Stimulated activated CD4-positive, alpha-beta T cell treated with anti-CD3 and anti-CD28 coated beads, Interleukin-1b, Interleukin-23, amount 100 ng/mL, for 1 hour (primary cell): ENCODE measurements at places on chromosomes 11 and 22.

GRCh38 chr11:34358258-34358727 lies 483 bp upstream of the ABTB2 start:
- DNase-seq: no peak

DNA sequence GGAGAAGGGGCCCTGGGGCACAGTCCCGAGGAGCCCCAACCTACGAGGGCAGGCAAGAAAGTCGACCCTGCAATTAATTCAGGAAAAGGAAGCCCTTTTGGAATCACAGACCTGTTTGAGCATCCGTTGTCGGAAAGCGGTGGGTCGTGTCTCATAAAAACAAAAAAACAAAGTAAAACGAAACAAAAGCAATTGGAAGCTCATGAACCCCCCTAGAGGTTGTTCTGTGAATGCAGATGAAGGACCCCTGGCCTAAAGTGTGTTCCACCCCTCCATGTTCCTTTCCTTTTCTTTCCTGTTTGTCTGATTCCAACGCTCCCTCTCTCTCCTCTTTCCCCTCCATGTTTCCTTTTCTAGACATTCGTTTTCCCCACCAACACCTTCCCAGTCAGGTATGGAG lies 203.7 kb downstream of the GRIK4 start:
- no peak for DNase-seq

GRCh38 chr22:44620129-44620840 lies 81.7 kb upstream of the PRR5 start:
- peak; percentile 59 for DNase-seq

DNA sequence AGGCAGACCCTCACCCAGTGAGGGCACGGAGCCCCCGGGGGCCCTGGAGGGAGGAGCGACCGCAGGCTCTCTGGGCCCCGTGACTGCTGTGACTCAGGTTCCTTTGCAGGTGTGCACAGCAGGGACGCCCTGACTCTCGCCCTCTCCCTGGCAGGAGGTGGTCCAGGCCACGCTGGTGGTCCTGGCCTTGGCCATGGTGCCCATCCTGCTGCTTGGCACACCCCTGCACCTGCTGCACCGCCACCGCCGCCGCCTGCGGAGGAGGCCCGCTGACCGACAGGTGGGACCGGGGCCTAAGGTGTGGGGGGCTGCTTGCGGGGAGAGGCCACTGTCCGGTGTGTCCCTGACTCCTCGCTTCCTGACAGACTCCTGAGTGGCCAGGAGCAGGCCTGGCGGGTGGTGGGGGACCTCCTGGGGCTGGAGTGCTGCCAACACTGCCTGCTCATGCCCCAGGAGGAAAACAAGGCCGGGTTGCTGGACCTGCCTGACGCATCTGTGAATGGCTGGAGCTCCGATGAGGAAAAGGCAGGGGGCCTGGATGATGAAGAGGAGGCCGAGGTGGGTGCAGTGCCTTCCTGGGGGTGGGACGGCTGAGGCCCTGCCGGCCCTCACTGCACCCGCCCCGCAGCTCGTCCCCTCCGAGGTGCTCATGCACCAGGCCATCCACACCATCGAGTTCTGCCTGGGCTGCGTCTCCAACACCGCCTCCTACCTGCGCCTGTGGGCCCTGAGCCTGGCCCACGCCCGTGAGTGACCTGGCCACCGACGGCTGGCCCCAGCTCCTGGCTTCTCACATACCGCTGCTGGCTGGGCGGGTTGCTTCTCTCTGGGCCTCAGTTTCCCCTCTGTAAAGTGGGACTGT lies 10.9 kb downstream of the TCIRG1 start:
- DNase-seq: no peak

- DNase-seq: no peak
Observed at GRCh38 chr11:65851811-65852507, 6.0 kb downstream of the CFL1 start.

DNA sequence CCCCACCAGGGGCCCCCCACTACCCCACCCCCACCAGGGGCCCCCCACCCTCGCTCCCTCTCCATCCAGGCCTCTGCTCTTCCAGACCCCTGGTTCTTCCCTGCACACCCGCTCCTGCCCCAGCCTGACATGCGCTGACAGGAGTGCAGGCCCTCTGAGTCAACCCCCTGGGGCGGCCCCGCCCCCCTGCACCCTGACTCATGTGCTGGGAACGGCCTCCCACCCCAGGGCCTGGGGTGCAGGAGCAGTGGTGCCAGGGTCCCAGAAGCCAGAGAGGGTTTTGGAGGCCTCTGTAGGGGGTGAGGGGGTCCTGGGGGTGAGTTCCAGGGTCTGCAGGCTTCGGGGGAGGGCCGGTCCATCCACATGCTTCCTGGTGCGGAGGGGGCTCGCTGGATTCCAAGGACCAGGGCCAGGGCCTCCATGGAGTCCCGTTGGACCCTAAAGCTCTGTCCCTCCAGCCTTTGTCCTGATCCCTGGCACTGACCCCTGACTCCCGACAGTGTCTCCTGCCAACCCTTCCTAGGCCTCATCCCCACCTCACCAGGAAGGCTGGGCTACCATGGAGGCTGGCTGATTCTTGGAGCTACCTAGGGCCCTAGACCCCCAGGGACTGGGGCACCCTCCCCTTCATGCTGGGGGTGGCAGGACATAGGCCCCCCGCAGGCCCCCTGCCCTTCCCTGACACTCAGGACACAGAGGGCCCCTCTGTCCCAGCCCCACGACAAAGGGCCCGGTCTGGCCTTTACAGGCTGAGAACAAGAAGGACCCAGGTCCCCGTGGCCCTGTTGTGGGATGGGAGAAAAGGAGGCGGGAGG lies 583 bp upstream of the PKP3 start:
- no peak for DNase-seq

DNA sequence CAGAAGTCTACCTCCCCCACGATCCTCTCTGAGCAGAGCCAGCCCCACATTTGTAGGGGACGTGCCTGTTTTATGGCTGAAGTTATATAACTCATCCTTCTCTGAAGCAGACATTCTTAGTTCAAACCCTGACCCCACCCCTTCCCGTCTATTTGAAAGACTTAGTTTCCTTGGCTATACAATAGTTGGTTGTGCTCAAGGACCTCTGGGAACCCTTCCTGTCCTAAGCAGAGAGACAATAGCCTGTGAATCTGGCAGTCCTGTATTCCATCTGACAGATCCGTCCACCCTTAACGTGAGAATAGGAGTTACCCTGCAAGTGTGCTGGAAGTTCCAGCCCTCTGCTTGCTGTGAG lies 75.2 kb downstream of the MN1 start:
- DNase-seq: no peak

DNA sequence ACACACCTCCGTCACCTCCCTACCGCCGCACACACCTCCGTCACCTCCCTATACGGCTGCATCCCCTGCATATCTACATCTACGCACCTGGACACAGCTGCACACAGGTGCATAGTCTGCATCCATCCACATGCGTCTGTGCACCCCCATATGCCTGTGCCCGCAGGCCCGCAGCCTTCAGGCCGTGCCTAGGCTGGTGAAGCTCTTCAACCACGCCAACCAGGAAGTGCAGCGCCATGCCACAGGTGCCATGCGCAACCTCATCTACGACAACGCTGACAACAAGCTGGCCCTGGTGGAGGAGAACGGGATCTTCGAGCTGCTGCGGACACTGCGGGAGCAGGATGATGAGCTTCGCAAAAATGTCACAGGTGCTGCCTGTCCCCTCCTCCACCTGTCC lies 4.8 kb downstream of the PKP3 start:
- no peak for DNase-seq

- no peak for DNase-seq
Observed at GRCh38 chr11:69309631-69310280, 15.8 kb downstream of the MYEOV start.

- DNase-seq: no peak
Observed at GRCh38 chr11:1082728-1083620, 8.3 kb downstream of the MUC2 start.

- DNase-seq: no peak
Observed at GRCh38 chr22:27730641-27731433, 70.7 kb downstream of the MN1 start.

DNA sequence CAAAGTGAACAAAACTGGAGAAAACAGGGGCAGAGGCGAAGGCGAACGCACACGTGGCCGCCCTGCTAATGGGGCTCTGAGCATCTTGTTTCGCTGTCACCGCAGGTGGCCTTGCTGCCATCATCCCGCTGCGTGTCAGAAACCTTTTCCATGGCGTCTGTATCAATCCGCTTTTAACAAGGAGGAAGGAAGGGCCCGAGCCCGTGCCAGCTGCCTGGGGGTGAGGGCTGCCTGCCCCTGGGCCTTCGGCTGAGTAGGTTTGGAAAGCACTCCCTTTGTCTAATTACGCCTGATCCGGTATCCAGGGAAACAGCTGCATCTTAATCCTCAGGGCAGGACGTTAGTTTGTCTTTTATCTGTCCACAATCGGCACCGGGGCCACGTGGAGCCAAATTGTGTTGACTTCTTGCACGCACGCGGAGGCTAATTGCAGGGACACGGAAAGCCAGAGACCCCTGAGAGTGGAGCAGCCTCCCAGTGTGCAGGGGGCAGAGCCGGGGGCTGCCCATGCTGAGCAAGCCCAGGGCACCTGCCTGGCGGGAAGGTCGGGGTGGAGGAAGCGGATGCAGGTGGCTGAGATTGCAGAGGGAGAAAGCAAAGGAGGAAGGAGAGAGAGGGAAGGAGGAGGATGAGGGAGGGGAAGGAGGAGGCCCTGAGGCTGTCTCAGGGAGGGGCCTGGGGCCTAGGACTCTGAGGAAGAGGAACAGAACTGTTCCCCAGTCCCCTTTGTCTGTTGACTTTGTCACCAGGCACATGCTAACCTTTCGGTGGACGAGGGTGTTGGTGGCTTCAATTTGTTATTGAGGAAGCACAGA lies 19.2 kb upstream of the TH start:
- no peak for DNase-seq
